ENCODE measurements at places on chromosomes 5 and 9.

- no peak for DNase-seq
Observed at GRCh38 chr9:38393128-38393796, 760 bp downstream of the ALDH1B1 start.

- DNase-seq = no peak
Observed at GRCh38 chr9:113911850-113912557, 35.9 kb downstream of the ZNF618 start.

- DNase-seq = no peak
Observed at GRCh38 chr5:145562931-145563330, 272.2 kb downstream of the PRELID2 start.

DNA sequence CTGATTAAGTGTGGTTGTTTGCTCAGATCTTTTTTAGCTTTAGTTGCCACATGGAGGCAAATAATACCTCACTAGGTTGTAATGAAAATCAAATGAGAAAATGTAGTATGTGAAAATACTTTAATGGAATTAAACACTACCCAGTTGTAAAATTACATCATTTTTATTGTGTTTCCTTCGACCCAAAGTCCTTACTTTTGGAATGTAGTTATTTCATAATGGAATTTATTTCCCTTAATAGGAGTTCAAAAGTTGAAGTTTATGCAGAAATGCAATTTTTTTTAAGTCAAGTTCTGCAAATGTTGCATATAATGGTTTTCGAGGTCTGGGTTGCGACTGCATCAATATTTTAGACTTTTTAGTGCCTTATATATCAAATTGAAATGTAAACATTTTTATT, 31.0 kb downstream of the TNPO1 start:
- DNase-seq = no peak

GRCh38 chr9:90858457-90858901, 56.9 kb downstream of the SYK start:
- DNase-seq = no peak

- no peak for DNase-seq
Observed at GRCh38 chr9:83274787-83275186, 211.8 kb upstream of the RASEF start.

DNA sequence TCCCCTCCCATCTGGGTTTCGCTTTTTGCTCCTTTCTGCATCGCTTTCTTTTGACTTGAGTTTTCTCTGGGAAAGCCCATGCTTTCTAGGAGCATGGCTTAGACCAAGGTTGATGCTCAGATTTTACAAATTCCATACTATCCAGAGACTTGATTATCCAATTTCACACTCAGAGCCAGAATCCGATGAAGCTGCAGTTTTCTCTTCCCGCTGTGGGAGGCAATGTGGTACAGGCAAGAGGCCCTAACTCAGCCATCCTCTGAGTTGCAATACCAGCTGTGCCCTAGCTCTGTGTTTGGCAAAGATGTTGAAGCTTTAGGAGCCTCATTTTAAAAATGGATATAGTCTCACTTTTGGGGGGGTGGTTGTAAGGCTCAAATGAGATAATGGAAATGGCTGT, 85.1 kb downstream of the BRINP1 start:
- DNase-seq = no peak

DNA sequence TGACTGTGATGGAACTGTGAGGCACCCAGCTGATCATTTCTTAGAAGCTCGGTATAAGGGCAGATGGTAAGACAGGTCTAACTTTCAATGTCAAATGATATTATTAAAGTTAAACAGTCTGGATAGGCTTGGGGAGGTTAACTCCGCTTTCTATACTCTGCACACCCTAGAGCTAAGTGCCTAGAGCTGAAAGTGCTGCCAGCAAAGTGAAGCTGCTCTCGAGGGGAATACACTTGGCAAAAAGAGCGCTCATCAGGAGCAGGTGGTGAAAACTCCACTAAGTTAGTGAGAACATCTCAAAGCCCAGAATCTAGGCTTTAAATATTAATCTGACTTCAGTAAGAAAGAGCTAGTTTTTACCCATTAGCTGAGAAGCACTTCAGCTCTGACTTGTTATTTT, 349.6 kb upstream of the SLC30A5 start:
- DNase-seq = no peak

GRCh38 chr5:160011471-160011870, 2.5 kb downstream of the TTC1 start:
- DNase-seq = no peak

DNA sequence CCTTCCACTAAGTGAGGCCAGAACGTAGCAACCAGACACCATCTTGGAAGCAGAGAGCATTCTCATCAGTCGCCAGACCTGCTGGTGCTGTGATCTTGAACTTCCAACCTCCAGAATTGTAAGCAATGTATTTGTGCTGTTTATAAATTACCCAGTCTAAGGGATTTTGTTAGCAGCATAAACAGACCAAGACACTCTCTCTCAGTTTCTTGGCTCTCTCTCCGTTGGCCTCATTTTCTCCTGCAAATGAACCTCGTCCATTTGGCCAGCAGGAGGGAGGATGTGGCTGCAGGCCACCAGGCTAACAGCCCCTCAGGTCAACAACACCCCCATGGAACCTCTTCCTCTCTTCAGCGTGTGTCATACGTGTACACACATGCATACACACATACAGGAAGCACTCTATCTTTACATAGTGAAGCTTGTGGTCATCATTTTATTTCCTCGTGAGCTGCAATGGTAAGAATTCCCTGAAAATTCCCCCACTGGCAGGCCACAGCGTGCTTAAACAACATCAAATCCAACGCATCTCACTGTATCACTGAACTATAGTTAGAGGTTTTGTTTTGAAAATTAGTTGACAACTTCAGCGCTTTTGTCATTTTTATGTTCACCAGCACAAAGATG, 62.8 kb upstream of the PPP1R26 start:
- no peak for DNase-seq

GRCh38 chr5:108125771-108126511, 256.0 kb downstream of the FBXL17 start:
- no peak for DNase-seq

DNA sequence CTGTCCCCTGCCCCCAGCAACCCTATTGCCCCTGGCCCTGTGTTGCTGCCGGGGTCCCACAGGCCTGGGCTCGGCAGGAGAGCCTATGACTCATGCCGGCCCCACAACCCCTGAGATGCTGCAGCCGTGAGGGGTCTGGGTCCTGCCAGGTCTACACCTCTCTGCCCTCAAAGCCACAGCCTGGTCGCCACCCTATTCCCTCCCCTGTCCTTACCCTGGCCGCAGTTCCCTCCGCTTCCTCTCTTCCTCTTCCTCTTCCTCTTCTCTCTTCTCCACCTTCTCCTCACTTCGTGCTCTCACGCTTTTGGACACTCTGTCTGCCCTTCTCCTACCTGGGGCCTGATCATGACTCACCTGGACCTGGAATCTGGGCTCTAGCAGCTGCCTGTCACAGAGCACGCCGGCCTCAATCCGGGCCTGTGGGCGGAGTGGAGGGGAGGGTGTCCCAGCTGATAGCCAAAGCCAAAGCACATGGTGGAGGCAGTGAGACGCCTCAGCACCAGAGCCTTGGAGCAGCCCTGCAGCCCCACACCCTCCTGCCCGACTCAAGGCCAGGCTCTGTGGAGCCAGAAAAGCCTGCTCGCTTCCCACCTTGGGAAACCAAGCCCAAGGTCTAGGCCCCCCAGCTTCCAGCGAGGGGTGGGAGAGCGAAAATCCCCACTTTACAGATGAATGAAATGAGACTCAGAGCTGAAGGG, 26.8 kb upstream of the CSF1R start:
- no peak for DNase-seq

DNA sequence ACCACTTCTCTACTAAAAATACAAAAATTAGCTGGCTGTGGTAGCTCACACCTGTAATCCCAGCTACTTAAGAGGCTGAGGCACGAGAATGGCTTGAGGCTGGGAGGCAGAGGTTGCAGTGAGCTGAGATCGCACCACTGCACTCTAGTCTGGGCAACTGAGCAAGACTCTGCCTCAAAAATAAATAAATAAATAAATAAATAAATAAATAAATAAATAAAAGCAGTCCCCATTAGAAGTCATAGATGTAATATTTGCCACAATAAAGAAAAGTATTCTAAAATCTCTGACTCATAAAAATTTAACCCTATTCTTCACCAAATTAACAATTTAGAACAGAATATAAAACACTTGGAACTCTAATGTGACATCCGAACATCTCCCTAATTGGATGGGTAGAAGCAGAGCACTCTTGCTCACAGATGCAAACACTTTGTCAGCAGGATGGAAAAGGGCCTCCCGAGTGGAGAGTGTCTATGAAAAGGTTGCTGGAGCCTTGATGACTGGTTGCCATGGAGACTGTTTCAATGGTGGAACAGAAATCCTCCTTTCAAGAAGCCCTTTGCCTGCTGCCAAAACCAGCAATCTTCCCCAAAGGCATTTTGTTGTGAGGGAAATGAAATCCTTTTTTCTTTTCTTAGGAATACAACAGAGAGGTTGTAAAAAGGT, 38.9 kb upstream of the TRAF1 start:
- no peak for DNase-seq

- no peak for DNase-seq
Observed at GRCh38 chr9:27473111-27473529, 51.0 kb upstream of the IFNK start.

- DNase-seq = no peak
Observed at GRCh38 chr9:120030847-120031246, 549.1 kb downstream of the CDK5RAP2 start.

- no peak for DNase-seq
Observed at GRCh38 chr5:90480699-90481098, 6.0 kb downstream of the POLR3G start.

GRCh38 chr5:76400466-76400865, 2.6 kb upstream of the IQGAP2 start:
- DNase-seq = no peak
